ENCODE measurements at places on chromosomes 3 and 15.

DNA sequence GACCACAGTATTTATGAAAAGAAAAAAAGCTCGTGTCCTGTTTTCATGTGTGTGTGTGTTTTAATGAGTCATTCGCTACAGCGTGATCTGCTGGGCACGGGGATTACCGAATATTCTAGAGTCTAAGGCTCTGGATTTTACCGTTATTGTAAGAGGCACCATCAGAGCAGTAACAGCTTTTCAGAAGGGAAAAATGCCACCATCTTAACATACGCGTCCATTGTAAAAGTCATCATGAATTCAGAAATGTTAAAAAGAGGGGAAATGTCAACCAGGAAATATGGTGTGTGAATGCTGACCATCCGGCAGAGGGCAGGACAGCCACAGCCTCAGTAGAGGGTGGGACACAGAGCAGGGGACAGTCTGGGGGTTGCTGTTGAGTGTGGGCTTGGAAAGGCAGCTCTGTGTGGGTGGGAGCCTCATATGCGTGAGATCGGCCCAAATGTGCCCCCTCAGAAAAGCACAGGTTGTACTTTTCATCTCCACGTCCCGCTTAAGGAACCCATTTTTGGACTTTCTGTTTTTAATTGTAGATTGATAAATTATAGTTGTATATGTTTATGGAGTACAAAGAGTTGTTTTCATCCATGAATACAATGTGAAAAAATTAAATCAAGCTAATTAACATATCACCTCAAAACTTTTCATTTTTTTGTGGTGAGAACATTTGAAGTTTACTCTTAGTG is 69.6 kb downstream of the ASB7 start:
- DNase-seq = no peak

DNA sequence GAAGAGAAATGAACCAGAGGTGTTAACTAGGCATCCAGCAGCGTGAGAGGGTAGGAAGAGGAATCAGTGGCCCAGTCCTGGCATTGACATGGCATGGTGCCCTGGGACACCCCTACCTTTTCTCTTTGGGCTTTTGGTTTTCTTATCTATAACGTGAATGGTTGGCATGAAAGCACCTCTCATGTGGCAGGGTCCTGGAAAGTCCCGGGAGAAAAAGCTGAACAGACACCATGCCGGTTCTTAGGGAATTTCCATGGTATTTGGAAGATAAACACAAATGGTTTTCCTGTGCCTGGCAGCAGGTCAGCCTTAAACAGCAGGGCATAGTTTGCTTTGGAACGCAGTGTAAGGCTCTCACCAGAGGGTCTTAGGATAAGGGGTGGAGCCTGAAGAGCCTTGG is 15.4 kb downstream of the ARNT2 start:
- DNase-seq = no peak

DNA sequence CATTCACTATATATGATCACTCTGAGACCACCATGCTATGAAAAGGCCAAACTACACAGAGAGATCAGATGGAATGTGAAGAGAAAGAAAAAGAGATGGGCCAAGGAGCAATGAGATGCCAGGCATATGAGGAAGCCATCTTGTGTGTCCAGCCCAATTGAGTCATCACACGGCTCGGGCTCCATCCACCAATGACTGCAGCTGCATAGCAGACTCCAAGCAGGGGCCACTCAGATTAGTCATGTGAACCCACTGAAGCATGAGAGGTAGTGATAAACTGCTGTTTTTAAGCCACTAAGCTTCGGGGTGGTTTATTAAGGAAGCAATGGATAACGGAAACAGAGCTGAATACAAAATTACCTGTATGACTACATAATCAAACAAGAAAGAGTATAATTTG is 185.9 kb downstream of the SUCLG2 start:
- DNase-seq = no peak

DNA sequence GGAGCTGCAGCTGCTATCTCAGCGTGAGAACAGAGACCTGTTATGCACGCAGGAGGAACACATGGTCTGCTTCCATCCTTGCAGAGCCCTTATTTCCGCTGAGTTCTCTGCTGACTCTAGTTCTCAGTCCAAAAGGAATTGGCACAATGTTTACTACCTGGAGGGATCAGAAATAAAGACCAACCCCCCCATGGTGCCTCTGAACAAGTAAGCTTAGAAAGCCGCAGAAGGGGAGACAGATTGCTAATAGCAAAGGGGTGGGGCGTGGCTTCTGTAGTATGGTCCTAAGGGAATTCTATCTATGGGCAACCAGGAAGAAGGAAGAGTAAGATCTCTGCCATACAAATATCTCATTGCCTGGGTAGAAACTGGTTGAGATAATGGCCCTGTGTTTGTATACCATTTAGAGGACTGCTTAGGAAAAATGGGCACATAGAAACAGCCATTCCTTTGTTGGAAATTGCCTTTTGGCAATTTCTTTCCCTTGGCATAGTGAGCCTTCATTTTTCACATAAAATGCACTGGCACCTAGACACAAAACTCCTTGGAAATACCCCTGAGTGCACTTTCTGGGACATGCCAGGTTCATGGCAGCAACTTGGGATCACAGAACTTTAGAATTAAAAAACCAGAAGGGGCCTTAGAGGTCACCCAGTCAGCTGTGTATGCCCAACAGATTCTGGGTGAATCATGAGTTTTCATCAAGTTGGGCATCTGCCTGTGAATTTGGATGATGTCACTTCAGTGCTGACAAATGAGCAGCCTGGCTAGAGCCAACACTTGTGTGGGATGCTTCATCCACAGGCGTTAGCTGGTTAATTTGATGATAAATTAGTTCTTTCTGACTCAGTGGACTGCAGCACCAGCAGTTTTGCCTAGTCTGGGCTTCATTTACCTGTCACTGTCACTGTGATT is 57.4 kb upstream of the STXBP5L start:
- DNase-seq = no peak

GRCh38 chr3:65593780-65594752 is 444.7 kb downstream of the MAGI1 start:
- DNase-seq = no peak

All from HS-5 (cell line).